ENCODE measurements at places on chromosomes 6 and 20.

DNA sequence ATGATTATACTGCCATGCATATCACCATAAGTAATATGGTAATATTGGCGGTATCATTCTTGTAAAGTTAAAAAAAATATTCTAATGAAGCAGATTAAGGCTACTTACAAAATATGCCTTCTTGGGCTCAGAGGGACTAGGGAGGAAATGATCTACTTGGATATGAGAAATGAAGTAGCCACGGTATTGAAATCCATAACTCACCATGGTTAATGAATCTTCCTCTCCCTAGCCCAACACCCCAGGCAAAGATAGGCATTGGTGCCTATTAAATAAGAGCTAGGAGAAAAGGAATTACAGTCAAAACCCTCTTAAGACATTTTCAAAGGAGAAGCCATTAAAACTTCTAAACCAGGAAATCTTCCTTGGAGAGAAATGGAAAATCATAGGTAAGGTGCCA lies 280.5 kb downstream of the TFAP2B start:
- DNase-seq: no peak

- no peak for DNase-seq
Observed at GRCh38 chr20:53929974-53930650, 140.3 kb downstream of the BCAS1 start.

DNA sequence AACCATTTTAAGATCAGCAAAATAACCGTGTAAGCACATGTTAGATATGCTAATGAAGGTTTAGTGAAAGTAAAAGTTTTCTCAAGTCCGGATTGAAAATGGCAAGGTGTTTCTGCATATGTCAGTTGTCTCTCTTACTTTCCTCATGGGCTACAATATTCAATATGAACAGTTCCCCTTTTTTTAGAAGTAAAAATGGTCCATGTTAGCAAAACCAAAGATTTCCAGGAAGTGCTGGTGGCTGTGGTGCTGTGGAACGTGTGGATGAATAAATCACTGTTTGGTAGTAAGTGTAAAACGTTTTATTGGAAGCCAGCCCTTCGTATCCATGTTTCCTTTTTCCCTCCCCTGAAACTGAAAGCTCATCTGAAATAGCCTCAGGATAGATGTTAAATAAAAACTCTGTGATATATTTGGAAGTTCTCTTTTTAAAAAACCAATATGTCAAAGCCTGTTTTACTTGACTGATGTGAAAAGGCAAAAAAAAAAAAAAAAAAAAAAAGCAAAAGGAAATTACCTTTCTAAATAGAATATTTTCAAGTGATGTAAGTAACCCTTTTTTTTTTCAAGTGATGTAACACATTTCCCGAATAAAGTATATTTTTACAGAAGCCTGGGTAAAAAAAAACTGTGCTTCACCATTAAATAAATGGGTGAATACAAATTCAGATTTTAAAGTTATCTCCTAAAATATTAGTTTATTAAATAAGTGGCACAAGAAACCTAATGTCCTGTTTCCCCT lies 41.9 kb downstream of the PLEKHG1 start:
- DNase-seq: no peak

DNA sequence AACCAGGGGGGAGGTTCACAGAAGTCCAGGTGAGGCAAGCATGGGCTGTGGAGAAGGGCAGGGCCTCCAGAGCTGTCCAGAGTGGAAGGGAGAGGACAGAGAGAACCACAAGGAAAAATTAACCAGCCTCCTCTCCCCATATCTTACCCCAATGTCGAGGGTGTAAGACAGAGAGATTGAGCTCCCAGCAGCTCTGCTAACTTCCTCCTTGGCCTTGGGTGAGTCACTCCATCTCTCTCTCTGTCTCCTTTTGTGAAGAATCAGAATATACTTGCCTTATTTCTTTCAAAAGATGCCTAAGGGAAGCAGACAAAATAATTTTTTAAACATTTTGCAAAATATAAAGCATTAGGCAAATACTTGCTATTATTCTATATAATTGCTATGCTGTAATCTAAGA lies 58.3 kb upstream of the IYD start:
- DNase-seq: no peak

GRCh38 chr6:139748353-139749146 lies 374.1 kb upstream of the CITED2 start:
- DNase-seq: peak; percentile 80

DNA sequence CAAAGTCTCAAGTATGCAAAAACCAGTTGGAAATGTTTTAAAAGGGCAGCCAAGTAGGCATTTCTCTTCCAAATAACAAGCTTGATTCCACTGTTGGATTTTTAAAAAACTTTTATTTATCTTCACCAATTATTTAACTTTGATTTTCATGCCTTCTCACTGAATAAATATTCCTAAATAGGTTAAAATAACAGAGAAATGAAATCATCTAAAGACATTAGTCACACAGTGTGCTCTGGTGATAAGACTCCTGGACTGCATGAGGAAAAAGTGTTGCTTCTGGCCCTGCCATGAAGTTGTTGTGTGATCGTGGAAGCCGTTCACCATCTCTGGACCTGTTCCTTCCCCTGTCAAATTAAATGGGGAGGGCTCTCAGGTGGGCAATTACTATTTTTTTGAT lies 33.8 kb upstream of the IGF2R start:
- DNase-seq: peak; percentile 51
